ENCODE measurements at places on chromosomes 7 and 10.
A peak's percentile ranks its signal among the peaks of the same experiment; 100 is the strongest.

GRCh38 chr7:100670074-100670473, 3.5 kb upstream of the GNB2 start:
- no peak for DNase-seq

- DNase-seq, result no peak
Measured at GRCh38 chr10:22911889-22912762, 15.7 kb upstream of the ARMC3 start.

GRCh38 chr10:95242581-95243317, 48.1 kb downstream of the PDLIM1 start:
- no peak for DNase-seq

DNA sequence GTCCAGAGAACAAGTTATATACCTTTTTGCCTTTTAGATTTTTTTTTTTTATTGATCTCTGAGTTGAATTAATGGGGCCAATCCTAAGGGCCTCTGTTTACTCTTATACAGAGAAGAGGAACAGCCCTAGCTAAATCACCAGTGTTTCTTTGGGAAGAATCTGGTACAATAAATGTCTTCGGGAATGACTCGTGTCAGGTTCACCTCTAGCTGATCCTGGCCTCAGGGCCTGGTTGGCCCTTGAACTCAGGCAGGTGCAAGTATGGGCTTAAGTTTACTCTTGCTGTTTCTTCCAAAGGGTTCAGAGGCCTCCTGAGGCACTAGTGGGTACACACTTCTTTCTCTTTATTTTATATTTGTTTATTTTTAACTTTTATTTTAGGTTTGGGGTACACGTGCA, 71.0 kb downstream of the LRMDA start:
- no peak for DNase-seq

DNA sequence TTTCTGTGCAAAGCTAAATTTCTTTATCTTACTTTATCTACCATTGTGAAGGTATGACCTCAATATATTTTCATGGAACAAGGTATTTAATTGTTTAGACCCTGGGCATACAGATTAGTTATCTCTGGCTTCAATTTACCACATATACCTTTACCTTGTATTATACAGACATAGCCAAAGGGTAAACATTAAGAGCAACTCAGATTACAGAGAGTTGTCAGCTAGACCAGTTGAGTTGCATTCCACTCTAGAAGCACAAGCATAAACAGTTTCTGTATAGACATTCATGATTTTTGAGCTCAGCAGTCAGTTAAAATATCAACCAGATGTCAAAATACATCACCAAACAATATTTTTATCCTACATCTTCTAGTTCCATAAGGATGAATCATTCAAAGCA, 857.3 kb upstream of the ZWINT start:
- DNase-seq, result no peak

- DNase-seq, result no peak
Measured at GRCh38 chr10:128152741-128153580, 26.7 kb upstream of the MKI67 start.

DNA sequence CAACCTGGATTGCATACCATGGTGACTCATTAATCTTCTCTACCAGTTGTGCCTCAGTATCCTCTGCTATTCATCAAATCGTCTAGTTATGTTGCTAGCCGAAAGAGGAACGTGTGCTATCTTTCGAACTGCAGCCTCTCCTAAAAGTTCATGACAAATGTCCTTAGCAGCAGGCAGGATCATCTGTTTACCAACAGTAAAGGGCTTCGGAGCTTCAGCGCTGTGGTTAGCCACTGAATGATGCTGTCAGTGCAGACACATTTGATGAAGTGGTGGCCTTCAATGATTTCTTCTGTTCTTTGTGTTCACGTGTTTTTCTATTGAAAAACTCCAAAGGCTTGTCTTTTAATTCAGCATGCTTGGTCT, 68.8 kb downstream of the CSTF2T start:
- no peak for DNase-seq

- no peak for DNase-seq
Measured at GRCh38 chr7:44894888-44895580, 9.7 kb upstream of the PURB start.

DNA sequence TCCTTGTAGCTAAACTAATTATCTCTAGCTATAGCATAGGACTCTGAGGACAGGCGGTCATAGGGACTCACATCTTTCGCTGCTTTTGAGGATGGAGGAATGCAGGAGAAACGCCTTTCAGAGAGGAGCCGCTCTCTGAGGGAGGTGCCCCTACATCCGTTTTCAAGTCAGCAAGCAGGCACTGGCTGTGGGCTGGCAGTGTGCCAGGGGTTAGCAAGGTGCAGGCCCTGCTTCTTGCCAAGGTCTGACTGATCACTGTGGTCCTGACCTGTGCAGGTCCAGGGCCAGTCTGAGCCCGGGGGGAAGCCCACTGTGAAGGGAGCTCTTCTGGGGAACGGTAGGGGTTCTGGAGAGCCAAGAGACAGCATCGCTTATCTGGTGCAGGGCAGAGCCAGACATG, 89.4 kb downstream of the SH3PXD2A start:
- DNase-seq, result peak; percentile 77

DNA sequence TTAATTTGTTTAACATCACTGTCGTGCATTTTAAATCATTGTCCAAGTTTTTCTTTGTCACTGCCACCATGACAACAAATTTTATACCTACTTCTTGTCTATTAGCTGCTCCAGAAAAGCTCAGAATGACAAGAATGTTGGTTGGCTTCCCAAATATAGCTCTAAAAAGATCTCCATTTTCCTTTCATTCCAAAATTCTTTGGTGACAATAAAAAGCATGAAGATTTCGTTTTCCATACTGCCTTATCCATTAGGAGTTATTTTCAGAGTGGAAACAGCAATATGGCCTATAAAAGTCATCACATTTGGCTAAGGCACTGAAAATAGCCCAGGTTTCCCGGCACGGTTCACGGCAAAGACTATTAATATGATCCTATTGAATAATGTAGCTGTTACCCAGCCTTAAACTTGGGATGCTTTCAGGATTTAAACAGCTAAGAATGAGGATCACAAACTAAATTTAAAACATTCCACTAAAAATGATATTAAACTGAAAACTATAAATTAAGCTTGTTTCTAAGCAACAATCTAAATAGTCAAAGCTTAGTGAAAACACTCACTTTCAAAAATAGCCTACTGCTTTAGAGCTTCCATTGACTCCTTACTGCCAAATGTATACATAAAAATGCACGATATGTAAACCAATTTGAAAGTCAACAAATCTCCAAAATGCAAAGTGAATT, 2.7 kb downstream of the CTTNBP2 start:
- no peak for DNase-seq

DNA sequence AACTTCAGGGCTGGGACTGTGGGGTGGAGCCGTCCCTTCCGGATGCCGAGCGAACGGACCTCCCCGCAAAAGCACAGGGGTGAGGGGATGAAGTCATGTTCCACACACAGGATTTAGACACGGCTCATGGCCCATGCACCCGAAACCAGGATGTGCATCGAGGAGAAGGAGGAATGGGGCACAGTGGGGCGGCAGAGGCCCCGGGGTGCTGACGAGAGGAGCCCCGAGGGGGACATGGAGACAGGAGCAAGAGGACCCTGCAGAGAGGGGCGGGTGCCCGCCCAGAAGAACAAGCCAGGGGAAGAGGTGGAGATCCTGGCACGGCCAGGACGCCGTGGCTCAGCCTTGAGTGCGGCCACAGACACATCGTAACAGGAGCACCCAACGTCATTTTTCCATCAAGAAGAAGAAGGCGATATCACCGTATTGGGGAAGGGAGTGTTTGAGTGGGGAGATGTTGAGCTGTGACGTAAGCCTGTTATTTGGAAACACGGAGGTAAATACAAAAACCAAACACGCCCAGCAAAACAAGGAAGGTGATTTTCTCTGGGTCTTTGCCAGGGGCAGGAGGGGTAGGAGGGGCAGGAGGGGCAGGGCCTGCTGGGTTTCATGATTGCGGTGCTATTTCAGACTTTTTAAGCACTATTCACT, 25.3 kb upstream of the FOXL3 start:
- no peak for DNase-seq

DNA sequence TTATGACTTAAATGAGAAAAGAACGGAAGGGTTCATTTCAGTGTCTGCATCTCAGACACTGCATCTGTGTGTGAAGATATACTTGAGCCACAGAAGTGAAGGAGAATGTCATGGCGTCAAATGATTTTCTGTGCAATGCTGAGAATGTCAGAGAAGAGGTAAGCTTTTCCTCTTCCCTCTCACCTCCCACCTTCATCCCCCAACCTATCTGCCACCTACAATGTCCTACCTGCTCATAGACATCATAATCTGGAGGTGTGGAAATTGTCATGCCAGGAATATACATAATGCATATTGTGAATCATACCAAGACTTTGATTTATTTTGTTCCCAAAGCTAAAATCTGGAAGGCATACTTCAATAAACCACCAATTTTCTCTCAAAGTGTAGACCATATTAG, 53.7 kb downstream of the CTTNBP2 start:
- DNase-seq, result no peak

DNA sequence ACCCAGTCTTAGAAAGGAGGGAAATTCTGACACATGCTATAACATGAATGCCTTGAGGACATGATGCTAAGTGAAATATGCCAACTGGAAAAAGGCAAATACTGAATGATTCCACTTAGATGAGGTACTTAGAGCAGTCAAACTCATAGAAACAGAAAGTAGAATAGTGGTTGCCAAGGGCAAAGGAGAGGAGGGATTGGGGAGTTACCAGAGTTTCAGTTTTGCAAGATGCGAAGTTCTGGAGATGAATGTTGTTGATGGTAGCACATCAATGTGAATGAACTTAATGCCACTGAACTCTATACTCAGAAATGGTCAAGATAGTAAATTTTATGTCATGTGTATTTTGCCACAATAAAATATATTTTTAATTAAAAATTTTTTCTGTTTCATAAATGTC, 38.9 kb downstream of the DRGX start:
- DNase-seq, result no peak

- DNase-seq, result no peak
Measured at GRCh38 chr10:100043796-100044195, 34.0 kb upstream of the DNMBP start.

DNA sequence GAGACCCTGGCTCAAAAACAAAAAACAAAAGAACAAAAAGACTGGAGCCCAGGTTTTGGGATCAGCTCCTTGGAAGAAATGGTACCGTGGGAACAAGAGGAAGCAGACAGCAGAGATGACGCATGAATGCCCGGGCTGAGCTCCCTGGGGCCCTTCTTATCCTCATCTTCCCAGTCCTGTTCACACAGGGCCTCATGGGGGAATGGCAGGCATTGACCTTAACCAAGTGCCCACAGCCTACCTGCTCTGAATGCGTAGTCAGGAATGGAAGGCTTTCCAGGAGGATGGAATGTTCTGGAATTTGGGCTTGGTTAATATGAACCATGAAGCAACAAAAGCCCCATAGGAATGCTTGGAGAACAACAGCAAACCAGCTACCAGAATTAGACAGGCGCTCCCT, 154.7 kb downstream of the PRPF18 start:
- no peak for DNase-seq

DNA sequence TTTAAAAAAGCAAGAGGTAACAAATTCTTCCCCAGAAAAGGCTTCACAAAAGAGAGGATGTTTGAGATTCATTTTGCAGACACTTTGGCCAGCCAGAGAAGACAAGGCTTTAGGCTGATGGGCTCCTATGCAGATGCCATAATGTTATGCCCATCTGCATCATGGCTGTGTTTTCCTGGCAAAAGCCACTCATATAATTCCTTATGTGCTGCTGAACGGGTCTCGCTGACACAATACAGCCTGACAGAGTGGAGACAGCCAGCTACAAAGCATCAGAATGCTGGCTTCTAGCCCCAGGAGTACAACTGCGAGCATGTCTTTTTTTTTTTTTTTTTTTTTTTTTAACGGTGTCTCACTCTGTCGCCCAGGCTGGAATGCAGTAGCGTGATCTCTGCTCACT, 1157.4 kb upstream of the AUTS2 start:
- DNase-seq, result no peak

GRCh38 chr10:77456414-77456813, 181.2 kb downstream of the KCNMA1 start:
- no peak for DNase-seq

DNA sequence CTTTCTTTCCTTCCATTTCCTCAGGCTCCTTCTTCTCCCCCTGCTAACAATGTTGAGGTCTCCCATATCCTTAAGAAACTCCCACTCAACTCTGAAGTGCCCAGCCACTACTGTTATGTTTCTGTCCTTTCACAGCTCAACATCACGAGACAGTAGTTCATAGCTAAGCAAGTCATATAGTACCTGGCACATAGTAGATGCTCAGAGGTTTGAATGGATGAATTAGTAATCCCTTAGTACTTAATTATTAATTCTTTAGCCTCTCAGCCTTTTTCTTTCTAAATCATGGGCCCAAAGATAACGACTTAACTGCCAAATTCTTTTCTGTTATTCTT, 22.6 kb downstream of the CSGALNACT2 start:
- no peak for DNase-seq

- no peak for DNase-seq
Measured at GRCh38 chr10:126080879-126081411, 184.6 kb downstream of the FANK1 start.

- DNase-seq, result no peak
Measured at GRCh38 chr7:33677556-33677955, 227.8 kb upstream of the BMPER start.

DNA sequence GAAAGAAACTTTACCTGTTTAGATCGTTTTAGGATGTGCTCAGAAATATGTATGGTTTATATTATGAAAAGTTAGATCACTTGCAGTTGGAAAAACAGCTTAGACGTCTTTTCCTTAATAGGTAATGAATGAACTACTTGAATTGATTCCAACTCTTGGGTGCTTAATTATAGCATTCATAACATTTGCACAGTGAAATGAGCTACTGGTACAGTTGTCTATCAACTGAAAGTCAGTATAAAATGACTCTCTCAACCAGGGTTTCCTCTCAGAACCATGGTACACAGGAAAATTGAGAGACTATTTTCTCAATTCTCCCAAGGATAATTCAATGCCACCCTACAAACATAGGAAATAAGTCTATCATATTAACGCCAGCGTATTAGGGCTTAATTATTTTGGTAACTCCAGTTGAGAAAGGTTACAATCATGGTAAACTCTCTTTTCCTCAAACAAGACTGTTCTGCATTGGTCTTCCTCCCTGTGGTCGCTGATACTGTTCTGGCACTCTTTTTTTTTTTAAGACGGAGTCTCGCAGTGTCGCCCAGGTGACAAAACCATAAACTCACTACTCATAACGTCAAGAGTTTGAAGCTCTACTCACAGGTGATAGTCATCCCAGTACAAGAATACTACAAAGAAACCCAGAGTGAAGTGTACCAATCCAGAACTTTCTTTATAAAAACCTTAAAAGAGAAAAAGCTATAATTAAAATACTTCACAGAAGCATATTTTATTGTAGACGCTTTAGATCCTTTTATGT, 2.0 kb downstream of the ANLN start:
- DNase-seq, result no peak

DNA sequence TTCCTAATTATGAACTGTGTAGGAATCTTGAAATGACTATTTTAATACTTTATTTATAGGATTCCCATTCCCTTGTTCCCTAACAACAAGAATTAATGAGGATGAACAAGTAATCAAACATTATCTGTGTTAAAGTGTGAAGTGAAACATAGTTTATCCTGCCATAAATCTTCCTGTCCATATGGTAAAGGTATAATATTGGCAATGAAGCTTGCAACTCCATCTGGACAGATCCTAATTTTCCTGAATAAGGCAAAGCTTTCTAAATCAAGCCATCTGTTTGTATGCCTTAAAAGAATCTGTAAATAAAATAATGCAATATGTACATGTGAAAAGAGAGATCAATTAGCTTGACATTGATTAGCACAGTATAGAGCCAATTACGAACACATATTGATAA, 529.0 kb downstream of the ANKRD7 start:
- DNase-seq, result no peak
